ENCODE measurements at places on chromosomes 12 and 14.

GRCh38 chr12:29023436-29024076, 125.5 kb upstream of the FAR2 start:
- DNase-seq, result no peak

GRCh38 chr12:94545935-94546771, 86.5 kb upstream of the CEP83 start:
- peak; percentile 37 for DNase-seq

GRCh38 chr12:119613319-119613936, 19.9 kb downstream of the TMEM233 start:
- DNase-seq, result no peak

- no peak for DNase-seq
These were observed 44.0 kb downstream of the TRAFD1 start for GRCh38 chr12:112169161-112169872.

GRCh38 chr12:88518863-88519403, 61.3 kb downstream of the KITLG start:
- DNase-seq, result no peak

- no peak for DNase-seq
These were observed 279.3 kb downstream of the RAD51B start for GRCh38 chr14:68098834-68099233.

GRCh38 chr14:91021991-91022621, 38.3 kb downstream of the RPS6KA5 start:
- DNase-seq, result peak; percentile 20

DNA sequence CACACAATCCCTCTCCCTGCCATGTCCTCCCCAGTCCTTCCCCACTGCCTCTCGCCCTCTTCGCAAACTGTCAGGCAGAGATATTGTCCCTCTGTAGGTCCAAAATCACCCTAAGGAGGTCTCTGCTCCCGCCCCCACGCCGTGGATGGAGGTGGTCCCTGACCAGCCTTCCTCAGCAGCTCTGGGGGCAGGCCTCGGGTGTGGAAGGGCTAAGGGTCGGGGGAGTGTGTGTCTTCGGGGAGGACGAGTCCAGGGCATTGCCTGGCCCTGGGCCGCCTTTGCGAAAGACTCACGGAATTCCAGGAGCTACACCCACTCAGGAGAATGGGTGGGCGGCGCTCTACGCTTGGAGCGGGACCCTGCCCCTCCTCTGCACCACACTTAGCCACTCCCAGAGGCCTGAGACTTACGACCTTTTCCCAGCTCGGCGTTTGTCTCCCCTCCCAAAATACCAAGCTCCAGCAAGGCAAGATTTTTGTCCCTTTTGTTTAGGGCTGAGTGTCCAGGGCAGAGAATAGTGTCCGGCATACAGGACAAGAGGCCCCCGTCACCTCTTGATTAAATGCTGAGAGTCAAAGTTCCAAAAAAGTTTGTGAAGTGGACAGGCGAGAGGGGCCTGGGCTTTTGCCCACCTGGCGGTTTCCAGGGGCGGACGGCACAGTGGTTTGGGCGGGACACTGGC, 881 bp downstream of the PYGL start:
- DNase-seq, result no peak

DNA sequence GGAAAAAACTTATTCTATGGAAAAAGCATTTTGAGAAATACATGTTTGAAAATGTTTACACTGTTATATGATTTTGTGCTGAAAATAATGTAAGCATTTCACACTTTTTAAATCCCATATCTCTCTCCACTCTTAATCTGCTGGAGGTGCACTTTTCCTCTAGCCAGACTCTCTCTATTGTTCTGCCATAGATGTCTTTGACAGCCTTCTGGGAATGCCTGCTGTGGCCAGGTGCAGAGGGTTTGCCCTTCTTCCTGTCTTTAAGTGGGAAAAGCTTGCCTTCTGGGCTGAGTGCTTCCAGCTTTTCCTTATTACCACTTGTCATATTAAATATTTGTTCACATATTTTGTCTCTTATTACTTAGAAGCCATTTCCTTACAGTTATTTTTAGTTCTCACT, 60.1 kb upstream of the PPM1H start:
- no peak for DNase-seq

GRCh38 chr12:52581481-52581880, 7.8 kb upstream of the KRT74 start:
- no peak for DNase-seq

DNA sequence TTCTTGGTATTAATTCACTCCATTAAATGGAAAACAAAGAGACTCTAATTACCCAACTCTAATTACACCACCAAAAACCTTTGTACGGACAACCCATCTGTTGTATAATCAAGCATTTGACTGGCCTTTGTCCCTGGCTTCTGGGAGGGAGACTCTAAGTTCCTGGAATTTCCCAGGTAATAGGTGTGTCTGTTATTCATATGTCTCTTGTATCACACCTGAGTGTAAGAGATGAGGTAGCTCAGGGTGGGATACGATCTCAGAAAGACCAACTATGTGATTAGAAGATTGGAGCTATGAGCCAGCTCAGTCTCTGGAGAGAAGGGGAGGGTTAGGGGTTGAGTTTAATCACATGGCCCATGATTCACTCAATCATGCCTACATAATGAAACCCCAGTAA, 94.7 kb upstream of the PLXNC1 start:
- no peak for DNase-seq

DNA sequence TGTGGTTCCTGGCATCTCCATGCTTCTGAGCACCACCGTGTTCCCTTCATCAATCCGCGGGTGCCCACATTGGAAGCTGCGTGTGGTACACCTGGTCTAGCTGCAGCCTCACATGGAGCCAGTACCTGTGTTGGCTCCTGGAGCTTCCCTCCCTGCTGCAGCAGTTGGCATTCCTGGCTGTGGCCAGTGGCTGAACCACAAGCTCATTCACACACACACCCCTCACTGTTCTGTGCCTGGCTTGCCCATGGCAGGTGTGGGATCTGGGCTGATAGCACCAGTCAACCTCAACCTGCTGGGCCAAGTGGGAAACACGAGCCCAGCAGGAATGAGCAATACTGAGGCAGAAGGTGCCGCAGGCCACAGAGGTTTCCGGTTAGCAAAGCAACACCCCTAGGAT, 256.2 kb upstream of the LRFN5 start:
- no peak for DNase-seq

DNA sequence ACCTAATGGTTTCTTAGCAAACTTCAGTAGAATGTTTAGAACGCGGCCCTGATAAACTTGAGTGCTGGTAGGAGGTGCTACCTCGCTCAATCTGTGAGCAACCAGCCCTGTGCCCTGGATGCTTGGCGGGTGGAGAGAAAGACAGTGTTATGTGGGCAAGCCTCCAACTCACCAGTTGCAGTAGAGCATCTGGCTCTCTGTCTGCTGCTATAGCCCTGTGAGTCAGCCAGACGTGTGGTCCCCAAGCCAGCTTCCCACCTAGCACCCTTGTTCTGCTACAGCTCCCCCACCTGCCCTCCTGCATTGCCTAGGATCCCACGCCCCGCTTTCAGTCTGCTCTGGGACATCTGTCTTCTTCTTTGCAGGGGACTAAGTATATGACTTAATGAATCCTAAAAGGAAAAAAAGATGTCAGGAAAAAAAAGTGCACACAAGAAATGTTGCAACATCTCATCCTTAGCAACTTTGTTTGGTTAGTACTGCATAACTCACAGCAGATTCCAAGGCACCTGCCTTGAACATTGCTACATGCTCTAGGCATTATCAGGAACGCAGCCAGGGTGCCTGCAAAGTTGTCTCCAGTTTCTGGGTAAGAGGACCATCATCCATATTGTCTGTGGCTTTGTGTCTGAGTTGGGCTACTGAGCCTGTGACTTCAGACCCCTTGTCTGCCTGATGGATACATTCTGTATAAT, 13.6 kb downstream of the SNRNP35 start:
- DNase-seq, result peak; percentile 34

GRCh38 chr12:15592934-15593333, 196.3 kb downstream of the EPS8 start:
- DNase-seq, result no peak

DNA sequence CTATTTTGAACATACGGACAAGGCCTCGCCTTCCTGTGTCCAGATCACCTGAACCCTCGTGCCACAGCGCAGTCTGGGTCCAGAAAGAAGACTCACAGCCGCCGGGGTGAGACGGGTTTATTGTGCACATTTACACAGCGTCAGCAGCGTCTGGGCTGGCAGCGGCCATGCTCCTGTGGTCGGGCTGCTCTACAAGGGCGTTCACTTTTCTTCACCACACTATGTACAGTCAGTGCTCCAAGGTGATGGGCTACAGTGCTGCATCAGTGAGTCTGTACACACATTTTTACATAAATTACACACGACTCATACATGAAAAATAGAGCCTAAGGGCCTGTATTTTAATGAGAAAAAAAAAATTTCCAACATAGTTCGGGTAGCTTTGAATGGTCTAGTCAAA, 18.0 kb downstream of the ZFYVE21 start:
- no peak for DNase-seq

- no peak for DNase-seq
These were observed 412.8 kb upstream of the MGAT4C start for GRCh38 chr12:86669010-86669409.

DNA sequence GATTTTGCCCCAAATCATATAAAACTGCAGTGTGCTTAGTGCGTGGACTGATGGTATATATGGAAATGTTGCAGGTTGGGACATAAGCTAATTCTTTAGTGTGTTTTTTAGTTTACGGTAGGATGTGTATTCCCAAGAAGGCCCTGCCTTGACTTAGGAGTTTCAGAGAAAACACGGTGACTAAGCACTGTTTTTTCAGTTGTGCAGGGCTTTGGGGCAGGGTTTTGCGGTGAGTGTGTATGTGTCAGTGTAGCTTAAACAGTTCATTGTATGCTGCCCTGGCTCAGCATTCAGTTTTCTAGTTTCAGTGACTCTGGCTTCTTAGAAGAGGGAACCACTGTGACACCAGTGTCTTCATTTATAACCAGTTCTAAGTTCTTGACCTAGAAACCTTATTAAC, 101.2 kb downstream of the AKAP6 start:
- DNase-seq, result no peak

DNA sequence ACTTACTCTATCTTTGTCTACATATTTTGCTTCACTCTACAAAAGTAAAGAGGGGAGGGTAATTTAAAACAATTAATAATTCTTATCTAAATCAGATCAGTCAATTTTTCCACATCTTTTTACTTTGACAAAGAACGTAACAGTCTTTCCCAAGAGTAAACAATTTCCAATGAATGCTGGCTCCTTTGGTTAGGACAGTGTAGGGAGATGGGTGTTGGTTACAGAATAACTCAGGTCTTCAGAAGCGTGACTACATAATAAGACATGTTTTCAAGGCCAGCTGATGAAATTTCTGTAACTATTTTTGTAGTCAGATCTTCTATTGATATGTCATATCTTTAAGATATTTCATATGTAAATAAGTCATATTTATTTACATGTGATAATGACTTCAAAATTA, 183.0 kb upstream of the CAND1 start:
- no peak for DNase-seq

- DNase-seq, result no peak
These were observed 51.8 kb downstream of the PRIMA1 start for GRCh38 chr14:93736378-93737014.

GRCh38 chr12:82184844-82185243, 173.3 kb downstream of the CCDC59 start:
- no peak for DNase-seq

DNA sequence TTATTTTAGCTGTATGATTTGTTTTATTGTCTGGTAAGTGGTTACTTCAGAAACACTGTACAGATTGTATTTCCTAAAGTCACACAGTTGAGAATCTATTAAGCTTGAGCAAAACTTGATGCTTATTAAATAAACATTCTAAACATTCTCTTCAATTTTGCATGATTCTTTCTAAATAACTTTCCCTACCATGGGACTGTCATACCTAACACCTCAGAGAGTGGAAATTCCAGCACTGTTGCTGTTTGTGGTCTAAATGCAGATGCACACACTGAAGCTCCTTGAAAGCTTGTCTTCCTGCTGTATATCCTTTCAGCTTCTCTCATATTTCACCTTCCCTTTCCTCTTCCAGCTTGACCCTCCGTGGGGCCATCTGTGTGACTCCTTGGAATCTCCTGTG, 392.0 kb downstream of the LRIG3 start:
- DNase-seq, result no peak

- no peak for DNase-seq
These were observed 10.8 kb upstream of the TEX22 start for GRCh38 chr14:105387530-105387922.

GRCh38 chr14:104981699-104982541, 3.7 kb upstream of the CLBA1 start:
- no peak for DNase-seq

- DNase-seq, result peak; percentile 76
These were observed 229.8 kb upstream of the LRIG3 start for GRCh38 chr12:59149995-59150642.

DNA sequence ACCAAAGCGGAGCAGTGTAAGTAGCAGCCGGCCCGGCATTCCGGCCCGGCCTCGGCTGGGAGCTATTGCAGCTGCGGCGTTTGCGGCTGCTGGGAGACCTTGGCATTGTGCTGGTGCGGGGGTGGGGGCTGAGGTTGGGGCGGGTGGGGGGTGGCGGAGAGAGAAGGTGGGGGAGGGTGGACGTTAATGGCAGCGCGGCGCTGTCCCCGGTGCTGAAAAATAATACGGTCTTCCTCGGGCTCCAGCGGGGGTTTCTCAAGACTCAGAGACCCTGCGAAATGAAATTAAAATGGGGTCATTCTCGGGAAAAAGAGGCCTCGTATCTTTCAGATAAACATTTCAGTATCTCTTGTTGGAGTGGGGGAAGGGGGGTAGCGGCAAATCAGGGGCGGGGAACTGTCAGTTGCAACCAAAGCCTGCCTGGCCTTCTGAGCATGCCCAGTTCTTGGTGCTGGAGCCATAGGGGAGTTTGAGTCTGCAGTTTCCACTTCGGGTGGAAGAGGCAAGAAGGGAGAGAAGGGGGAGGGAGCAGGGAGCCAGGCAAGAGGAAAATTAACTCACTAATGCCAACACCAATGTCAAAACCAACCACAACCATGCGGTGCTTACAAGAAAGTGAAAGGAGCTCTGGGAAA, 414 bp downstream of the UNC79 start:
- DNase-seq, result no peak

GRCh38 chr12:67633708-67634107, 14.8 kb upstream of the DYRK2 start:
- DNase-seq, result no peak

DNA sequence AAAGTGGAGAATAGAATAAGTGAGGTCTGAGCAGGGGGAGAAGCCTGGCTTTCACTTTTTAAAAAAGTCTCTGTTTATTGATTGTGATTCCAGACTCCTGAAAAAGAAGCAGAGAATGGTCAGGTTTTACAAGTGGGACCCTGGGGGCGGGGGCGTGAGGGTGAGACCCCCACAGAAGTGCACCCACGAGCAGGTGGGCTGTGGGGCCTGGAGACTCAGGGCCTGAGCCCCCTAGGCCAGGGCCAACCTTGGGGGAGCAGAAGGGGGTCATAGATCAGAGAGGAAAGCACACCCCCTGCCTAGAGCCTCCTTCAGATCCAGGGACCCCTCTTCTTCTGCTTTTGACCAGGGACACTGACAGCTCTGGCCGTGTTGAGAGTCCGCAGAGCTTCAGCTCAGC, 180.3 kb downstream of the ADGRD1 start:
- no peak for DNase-seq

- no peak for DNase-seq
These were observed 823.7 kb downstream of the AACS start for GRCh38 chr12:125888921-125889320.

Measured in fibroblast of skin of left quadriceps (primary cell).